ENCODE measurements at places on chromosomes 13 and 19. TPM values are rescaled to one million over a fixed set of nuclear protein-coding genes. Genes with fewer than 3 reads are reported as not detected.

Gene FUT6
- total RNA-seq = not detected

Gene APOC4
- total RNA-seq = not detected

Gene PDS5B
- 51.3 TPM for total RNA-seq

Gene C13orf46
- total RNA-seq = 1.6 TPM

Gene ZNF493
- 11.9 TPM for total RNA-seq

Gene CABP5
- total RNA-seq = not detected

Gene CYP2A7
- total RNA-seq = not detected

Gene CYP2A6
- total RNA-seq = not detected

Gene ZNF578
- total RNA-seq = 1.1 TPM

Gene CATSPERD
- not detected for total RNA-seq

Gene NCAN
- total RNA-seq = not detected

Gene ZNF256
- 6.9 TPM for total RNA-seq

Gene COQ8B
- total RNA-seq = 29.9 TPM

Gene KANK3
- total RNA-seq = 0.98 TPM

Gene CBY2
- not detected for total RNA-seq

Gene SIGLEC8
- not detected for total RNA-seq

Gene ATP4A
- not detected for total RNA-seq

Gene KLHL26
- total RNA-seq = 11.9 TPM

Gene CD79A
- 4.0 TPM for total RNA-seq

Gene IGLON5
- 0.28 TPM for total RNA-seq

Gene PABPC3
- 0.74 TPM for total RNA-seq

Gene IGSF23
- not detected for total RNA-seq

Gene ZNF723
- not detected for total RNA-seq

Gene MISP
- total RNA-seq = not detected

Gene UNC13A
- total RNA-seq = 0.04 TPM

Gene JSRP1
- total RNA-seq = 0.75 TPM

Gene TMEM59L
- total RNA-seq = 0.11 TPM

Gene DLL3
- 0.94 TPM for total RNA-seq

Gene F2RL3
- not detected for total RNA-seq

Gene SIGLEC14
- not detected for total RNA-seq

Gene CGB5
- total RNA-seq = not detected

Gene DNAAF3
- total RNA-seq = 0.72 TPM

Gene LILRB4
- not detected for total RNA-seq

Measured in activated CD4-positive, alpha-beta T cell treated with anti-CD3 and anti-CD28 coated beads for 36 hours (primary cell).